Stimulated activated CD4-positive, alpha-beta T cell treated with anti-CD3 and anti-CD28 coated beads, Interleukin-15, amount 100 ng/mL, for 1 hour (primary cell): ENCODE measurements at places on chromosomes 11 and 22.

DNA sequence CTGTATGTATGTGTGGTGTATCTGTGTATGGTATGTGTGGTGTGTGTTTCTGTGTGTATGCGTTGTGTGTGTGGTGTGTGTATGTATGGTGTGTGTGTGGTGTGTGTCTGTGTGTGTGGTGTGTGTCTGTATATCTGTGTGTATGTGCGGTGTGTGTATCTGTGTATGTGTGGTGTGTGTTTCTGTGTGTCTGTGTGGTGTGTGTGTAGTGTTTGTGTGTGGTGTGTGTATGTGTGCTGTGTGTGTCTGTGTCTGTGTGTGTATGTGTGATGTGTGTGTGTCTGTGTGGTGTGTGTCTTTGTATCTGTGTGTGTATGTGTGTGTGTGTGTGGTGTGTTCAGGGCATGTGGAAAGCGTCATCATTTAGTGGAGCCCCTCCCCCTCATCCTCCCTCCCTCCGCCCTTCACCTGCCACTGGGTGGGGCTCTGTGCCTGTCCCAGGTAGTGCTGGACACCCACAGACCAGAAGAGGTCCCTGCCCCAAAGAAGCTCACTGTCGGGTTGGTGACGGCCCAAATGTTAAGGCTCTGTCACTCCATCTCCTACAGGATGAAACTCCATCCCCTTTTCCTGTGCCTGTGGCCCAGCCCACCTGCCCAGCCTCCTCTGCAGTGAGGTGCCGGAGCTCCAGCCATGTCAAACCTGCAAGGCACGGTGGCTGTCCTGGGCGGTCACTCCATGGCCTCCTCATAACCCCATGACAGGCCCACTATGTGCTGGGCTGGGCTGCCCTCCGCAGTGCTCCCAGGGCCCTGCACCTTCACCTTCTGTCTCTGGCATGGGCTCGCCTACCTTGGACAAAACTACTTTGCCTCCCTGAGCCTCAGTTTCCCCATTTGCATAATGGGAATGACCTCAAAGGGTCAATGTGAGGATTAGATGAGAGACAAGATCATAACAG, 23.4 kb upstream of the SHISAL1 start:
- DNase-seq, result no peak

DNA sequence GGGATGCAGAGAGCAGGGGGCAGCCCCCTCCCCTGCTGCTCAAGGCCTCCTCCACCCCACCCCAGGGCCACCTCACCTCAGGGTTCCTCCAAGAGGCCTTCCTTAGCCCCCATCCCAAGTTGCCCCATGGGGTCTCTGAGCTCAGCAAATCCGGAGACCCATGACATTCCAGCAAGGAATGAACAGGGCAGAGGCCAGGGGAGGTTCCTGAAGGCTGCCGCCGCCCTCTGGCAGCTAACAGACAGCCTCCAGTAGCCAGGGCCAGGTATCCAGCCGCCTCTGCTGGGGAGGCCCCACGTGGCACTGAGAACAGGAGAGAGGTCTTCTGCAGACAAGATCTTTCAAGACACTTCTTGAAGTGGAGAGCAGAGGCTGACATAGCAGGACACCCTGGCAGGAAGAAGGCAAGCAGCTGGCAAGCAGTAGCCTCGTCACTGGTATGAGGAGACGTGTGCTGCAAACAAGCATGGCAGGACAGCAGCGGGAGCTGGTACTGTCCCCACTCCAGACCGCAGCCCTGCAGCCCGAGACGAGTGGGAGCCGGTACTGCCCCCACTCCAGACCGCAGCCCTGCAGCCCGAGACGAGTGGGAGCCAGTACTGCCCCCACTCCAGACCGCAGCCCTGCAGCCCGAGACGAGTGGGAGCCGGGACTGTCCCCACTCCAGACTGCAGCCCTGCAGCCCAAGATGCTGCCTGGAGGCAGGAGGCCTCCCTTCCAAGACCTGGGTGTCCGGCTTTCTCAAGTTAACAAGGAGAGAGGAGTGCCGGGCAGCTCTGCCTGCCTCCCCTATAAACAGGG, 190.6 kb downstream of the IGLL1 start:
- no peak for DNase-seq

GRCh38 chr11:8810540-8811301, 100.3 kb upstream of the AKIP1 start:
- no peak for DNase-seq

- peak; percentile 44 for DNase-seq
These were observed 36.1 kb downstream of the LIMK2 start for GRCh38 chr22:31248138-31248745.

DNA sequence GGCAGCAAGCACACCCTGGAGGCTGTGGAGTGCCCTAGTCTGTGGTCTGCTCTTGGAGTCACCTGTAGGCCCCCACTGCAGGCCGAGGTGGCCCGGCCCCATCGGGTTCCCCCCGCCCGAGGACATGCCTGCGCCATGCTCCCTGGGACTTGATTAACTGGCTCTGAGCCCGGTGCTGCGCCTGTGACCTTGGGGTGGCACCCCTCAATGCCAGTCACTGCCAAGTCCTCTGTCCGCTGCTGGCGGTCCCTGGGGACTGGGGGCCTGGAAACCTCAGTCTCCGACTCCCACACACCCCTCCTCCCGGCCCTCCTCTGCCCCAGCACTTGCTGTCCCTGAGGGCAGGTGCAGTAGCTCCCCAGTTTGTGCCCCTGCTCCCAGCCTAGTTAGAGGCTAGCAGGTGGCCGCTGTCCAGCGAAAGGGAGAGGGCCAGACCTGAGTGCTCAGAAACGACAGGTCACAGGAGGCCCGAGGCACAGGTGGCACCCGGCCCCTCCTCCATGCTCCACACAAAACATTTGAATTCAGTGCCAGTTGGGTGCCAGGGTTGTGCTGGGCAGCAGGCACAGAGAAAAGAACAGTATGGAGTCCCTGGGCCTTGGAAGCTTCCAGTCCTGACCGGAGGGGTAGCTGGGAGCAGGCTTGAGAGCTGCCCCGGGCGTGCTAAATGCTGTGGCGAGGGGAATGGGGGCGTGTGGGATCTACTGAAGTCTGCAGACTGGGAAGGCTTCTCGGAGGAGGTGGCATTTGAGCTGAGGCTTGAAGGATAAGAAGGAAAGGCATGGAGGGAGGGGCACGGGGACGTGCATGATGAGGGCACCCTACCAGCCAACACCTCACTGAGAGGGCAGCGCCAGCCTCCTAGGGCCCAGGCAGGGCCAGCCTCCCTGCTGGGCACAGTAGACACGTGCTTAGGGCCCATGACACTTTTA, 16.4 kb upstream of the FLRT1 start:
- DNase-seq, result no peak

DNA sequence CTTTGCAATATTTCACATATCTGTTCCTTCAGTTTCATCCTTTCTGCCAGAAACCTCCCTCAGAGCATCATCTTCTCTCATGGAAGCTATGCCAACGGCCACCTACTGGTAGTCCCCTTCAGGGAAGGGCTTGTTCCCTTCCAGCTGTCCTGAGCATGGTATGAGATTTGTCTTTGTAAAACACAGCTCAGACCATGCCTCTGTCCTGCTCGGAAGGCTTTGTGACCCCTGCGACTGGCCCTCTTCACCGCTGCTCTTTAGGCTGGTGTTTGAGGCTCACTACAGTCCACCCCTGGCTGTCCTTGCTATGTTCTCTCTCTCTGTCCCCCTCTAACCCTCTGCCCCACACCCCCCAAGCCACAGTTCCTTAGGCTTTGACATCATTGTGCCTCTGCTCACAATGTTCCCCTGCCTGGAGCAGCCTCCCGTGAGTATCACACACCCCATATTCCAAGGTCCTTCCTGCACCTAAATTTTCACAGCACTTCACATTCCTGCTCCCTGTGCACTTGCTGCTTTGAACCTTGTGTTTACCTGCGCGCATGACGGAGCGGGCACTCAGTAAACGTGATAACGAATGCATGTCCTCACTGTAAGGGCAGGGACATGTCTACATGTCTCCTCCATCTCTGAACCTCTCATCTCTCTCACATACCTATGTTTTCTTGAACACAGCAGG, 24.0 kb upstream of the ACER3 start:
- no peak for DNase-seq

- no peak for DNase-seq
These were observed 27.0 kb downstream of the RBMXL2 start for GRCh38 chr11:7115780-7116179.

DNA sequence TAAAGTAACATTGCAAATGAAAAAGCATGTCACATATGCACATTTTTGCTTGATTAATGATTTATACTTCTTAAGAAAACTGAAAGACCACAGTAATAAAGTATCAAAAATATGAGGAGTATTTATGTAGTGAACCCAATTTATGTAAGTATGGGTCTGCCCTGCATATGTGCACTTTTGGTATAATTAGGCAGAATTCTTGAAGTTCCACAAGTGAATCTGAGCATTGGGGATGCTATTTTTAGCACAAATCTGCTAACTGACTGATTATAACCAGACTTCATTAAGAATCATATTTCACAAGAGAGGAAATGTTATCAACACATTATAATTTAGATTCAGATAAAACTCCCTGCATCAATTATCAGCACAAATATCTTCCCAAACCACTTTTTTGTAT, 407.1 kb upstream of the LRRC4C start:
- DNase-seq, result no peak

DNA sequence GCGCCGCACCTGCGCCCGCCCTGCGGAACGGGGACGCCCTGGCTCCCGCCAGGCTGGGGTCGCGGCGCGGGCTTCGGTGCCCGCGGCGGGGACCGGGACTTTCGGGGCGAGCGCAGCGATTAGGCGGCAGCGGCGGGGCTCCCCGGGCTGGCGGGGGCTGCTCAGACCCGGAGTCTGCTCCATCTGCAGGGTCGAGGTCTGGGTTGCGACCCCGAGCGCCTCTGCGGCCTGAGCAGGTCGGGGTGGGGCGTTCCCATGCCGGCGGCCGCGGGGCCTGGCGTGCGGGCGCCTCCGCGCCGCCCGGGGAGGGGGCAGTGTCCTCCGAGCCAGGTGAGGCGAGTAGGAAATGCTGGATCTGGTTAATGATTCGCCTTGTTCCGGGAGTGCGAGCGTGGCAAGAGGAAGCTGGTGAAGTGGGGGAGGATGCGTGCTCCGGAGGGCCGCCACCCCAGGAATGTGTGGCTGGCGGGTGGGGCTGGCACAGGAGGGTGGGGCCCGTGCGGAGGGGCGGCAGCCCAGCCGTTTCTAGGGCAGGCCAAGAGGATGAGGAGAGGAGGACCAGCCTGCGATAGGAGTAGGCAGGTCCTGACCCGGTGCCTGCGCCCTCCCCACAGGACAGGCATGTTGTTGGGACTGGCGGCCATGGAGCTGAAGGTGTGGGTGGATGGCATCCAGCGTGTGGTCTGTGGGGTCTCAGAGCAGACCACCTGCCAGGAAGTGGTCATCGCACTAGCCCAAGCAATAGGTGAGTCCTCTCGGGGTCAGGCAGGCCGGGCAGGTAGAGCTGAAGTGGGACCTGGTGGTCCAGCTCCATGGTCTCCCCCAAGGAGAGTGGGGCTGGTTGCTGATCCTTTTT, 606 bp downstream of the RASSF7 start:
- DNase-seq, result no peak

- DNase-seq, result no peak
These were observed 36.0 kb downstream of the PHLDB1 start for GRCh38 chr11:118643142-118643994.

- DNase-seq, result peak; percentile 66
These were observed 32.0 kb upstream of the COMT start for GRCh38 chr22:19909350-19910179.

DNA sequence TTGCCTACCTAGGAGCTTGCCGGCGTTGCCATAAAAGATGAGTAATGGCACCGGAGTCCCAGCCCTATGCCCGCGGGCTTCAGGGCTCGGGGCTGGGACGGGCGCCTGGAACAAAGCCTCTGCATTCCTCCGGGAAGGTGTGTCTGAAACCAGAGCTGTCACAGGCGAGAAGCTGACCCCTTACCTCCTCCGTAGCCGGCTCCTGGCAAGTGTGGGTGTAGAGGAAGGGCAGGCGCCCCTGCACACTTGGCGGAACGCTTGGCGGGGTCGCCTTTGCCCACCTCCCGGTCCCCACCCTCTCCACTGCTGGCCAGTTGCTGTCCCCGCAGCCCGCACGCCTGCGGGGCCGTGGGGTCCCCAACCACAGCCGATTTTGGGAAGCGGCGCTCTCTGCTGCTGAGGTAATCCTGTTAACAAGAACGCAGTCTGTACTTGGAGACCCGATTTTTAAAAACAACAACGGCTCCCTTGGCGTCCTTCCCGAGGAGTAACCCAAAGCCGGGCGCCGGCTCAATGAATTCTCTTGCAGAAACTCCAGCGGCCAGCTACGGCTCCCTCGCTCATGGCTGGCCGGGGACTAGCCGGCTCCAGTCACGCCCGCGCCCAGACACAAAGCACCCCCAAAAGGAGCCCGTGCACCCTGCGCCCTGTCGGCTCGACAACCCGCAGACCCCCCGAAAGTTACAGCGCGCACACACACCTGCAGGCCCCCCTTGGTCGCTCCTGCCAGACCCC, 89.2 kb downstream of the PLEKHA7 start:
- no peak for DNase-seq

DNA sequence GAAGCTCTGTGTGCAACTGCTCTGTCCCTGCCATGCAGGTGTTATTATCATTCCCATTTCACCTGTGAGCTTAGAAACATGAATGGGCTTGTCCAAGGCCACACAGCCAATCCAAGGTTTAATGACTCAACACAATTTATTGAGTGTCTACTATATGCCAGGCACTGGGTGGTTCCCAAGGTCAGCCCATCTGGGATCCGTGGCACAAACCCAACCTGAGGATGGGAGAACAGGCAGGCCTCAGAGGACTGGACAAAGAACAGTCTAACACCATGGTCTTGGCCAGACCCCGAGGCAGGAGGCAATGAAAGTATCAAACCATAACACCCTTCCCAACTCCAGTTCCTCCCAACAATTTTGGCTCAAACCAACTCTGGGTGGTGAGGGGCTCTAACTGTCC, 15.7 kb downstream of the SPATA19 start:
- DNase-seq, result no peak

DNA sequence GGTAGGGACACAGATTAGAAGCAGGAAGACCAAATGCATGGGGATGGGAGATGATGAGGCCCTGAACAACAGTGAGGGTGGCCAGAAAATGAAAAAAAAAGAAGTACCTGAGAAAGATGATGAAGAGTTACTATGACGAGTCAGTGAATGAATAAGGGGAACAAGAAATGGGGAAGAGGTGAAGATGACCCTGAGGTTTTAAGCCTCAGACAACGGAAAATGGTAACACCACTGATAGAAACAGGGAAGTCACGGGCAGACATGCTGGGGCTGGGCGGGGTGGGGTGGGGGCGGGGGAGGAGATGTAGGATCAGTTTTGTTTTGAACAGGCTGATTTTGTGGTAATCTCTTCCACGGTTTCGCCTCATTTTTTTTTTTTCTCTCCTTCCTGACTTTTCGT, 205.1 kb upstream of the CADM1 start:
- DNase-seq, result no peak

DNA sequence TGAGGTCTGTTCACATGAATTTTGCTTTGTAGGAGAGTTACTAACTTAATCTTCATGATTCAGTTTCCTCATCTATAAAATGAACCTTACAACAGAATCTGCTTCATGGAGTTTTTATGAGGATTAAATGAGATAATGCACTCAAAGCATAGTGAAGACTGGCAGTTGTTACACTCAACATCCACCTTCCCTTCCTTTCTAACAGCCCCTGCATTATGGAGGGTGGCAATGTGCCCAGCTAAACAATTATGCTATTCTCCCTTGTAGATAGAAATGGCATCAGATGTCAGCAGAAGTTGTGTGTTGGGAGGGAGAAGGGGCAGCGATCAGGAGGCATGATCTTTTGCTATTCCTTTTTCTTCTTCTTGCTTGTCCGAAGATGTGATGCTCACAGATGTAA, 6.5 kb downstream of the POU2AF1 start:
- no peak for DNase-seq
